Peyer's patch (tissue), 4 donors: ENCODE measurements at places on chromosomes 3 and 15. TPM values are rescaled to one million over a fixed set of nuclear protein-coding genes. Genes with fewer than 3 reads are reported as not detected.

Gene FETUB
- total RNA-seq, result not detected

Gene RTP1
- not detected for total RNA-seq

Gene ZNF770
- 23.9 TPM for total RNA-seq

Gene NOX5
- not detected for total RNA-seq

Gene GP5
- total RNA-seq, result not detected

Gene SLC22A14
- total RNA-seq, result not detected

Gene PIGBOS1
- total RNA-seq, result 12.0 TPM

Gene NR1I2
- 356 TPM for total RNA-seq

Gene PIAS1
- 95.7 TPM for total RNA-seq

Gene AGBL1
- not detected for total RNA-seq

Gene AMIGO3
- total RNA-seq, result 3.3 TPM

DNA sequence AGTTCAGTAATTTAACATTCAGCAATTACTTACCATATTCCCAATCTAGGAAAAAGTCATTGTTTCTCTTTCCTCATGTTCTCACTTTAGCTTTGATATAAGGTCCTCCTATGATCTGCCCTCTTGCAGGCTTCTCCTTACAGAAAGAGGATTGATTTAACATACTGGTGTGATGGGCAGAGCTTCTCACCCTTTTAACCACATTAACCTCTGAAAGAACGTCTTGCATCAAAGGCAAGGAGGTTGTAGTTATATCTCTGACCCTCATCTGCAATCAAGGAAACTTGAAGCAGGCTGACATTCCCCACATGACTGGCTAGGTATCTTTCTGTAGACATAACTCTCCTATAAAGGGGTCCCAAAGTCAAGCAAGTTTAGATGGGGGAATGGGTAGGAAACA is 39.5 kb downstream of the BTLA start:
- peak overlapping the region; percentile 5 for H3K27ac ChIP-seq
- no peak for DNase-seq
- no peak overlapping the region for H3K4me3 ChIP-seq
- H3K27me3 ChIP-seq, result no peaks in the 10 kb centered on the region

DNA sequence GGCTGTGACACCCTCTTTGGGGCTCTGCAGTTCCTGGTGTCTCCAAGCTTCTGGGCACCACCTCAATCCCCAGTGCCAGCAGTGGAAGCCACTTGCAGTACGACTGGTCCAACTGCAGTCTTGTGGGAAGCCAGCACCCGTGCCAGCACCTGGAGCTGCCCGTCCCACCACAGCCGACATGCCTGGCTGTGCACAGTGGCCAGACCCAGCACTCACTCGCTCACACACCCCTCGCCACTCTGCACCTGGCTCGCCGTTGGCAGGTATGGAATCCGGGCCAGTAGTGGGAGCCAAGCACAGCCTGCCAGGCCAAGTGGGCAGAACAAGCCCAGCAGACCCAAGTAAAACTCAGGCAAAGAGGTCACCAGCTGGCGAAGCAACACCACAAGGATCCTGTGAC is 64.1 kb upstream of the IMPG2 start:
- H3K27ac ChIP-seq, result no peak overlapping the region
- no peaks in the 10 kb centered on the region for H3K4me1 ChIP-seq
- peaks cover 5% of the 10 kb centered on the region for H3K36me3 ChIP-seq
- H3K27me3 ChIP-seq, result no peaks in the 10 kb centered on the region
- no peak for DNase-seq

DNA sequence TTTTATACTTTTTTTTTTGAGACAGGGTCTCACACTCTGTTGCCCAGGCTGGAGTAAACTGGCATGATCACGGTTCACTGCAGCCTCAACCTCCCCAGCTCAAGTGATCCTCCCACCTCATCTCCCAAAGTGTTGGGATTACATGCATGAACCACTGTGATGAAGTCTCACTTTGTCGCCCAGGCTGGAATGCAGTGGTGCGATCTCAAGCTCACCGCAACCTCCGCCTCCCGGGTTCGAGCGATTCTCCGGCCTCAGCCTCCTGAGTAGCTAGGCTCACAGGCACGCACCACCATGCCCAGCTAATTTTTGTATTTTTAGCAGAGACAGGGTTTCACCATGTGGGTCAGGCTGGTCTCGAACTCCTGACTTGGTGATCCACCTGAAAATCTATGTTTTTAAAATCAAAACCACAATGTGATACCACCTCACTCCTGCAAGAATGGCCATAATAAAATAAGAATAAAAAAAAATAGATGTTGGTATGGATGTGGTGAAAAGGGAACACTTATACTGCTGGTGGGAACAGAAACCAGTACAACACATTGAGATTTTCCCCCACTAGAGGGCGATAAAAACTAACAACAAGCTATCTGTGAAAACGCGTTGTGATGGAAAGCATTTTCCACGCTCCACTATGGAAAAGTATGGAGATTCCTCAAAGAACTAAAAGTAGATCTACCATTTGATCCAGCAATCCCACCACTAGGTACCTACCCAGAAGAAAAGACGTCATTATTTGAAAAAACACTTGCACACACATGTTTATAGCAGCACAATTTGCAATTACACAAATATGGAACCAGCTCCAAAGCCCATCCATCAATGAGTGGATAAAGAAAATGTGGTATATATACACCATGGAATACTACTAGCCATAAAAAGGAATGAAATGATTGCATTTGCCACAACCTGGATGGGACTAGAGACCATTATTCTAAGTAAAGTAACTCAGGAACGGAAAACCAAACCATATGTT is 26.8 kb upstream of the OCA2 start:
- peaks cover 81% of the 10 kb centered on the region for H3K36me3 ChIP-seq
- H3K27ac ChIP-seq, result no peak overlapping the region
- no peaks in the 10 kb centered on the region for H3K27me3 ChIP-seq

GRCh38 chr15:71312731-71313460 is 197.6 kb downstream of the THSD4 start:
- no peaks in the 10 kb centered on the region for H3K36me3 ChIP-seq
- DNase-seq, result no peak
- no peak overlapping the region for H3K4me3 ChIP-seq
- H3K27ac ChIP-seq, result no peak overlapping the region
- no peaks in the 10 kb centered on the region for H3K27me3 ChIP-seq
- no peaks in the 10 kb centered on the region for H3K4me1 ChIP-seq

GRCh38 chr3:24810881-24811280 is 316.2 kb upstream of the THRB start:
- H3K27ac ChIP-seq, result no peak overlapping the region
- no peaks in the 10 kb centered on the region for H3K27me3 ChIP-seq
- no peaks in the 10 kb centered on the region for H3K4me1 ChIP-seq

GRCh38 chr15:89244574-89244903 is 760 bp downstream of the FANCI start:
- H3K36me3 ChIP-seq, result no peaks in the 10 kb centered on the region
- peak overlapping the region; percentile 71 for H3K4me3 ChIP-seq
- H3K4me1 ChIP-seq, result peaks cover 6% of the 10 kb centered on the region
- no peaks in the 10 kb centered on the region for H3K27me3 ChIP-seq
- DNase-seq, result no peak
- no peak overlapping the region for H3K27ac ChIP-seq

DNA sequence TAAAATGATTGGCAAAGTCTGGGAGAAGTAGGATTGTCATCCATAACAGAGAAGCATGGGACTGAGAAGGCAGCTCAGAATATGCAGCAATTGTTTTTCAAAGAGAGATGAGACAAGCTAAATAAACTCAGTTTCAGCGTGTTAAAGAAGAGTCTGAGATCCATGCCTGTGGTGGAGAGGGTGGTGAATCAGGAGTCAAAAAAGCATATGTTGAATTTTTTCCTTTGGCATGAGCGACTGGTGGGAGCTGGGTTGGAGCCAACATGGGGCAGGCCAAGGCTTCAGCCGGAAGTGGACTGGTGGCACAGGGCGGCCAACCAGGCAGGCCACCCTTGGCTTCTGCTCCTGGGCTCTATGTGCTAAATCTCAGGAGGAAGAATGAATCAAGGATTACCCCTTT is 102.0 kb downstream of the SST start:
- no peaks in the 10 kb centered on the region for H3K27me3 ChIP-seq
- DNase-seq, result no peak
- no peaks in the 10 kb centered on the region for H3K4me1 ChIP-seq
- H3K27ac ChIP-seq, result no peak overlapping the region

- H3K27me3 ChIP-seq, result no peaks in the 10 kb centered on the region
- no peaks in the 10 kb centered on the region for H3K4me1 ChIP-seq
- no peaks in the 10 kb centered on the region for H3K36me3 ChIP-seq
- H3K27ac ChIP-seq, result no peak overlapping the region
- no peak for DNase-seq
Observed at GRCh38 chr3:101638261-101638745, 38.6 kb downstream of the ZBTB11 start.

DNA sequence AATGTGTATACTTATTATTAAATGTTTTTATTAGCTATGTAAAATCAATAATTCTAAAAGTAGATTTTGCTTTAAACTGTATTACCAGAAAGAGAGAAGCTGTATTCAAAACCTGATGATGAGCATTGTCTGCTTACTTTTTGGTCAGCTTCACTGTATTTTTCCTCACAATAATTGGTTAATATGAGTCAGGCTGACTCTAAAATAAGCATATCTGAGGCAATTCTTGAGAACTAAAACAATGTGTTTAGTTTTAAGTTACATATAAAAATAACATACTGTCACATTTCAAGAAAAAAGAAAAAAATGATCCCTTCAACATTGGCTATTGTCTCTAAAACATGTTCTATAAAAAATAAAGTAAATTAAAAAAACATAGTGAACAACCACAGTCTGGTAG is 66.1 kb downstream of the EPHA3 start:
- H3K27me3 ChIP-seq, result no peaks in the 10 kb centered on the region
- no peaks in the 10 kb centered on the region for H3K36me3 ChIP-seq
- no peak overlapping the region for H3K4me3 ChIP-seq
